ENCODE measurements at places on chromosomes 16 and 17. TPM values are rescaled to one million over a fixed set of nuclear protein-coding genes. Genes with fewer than 3 reads are reported as not detected.

DNA sequence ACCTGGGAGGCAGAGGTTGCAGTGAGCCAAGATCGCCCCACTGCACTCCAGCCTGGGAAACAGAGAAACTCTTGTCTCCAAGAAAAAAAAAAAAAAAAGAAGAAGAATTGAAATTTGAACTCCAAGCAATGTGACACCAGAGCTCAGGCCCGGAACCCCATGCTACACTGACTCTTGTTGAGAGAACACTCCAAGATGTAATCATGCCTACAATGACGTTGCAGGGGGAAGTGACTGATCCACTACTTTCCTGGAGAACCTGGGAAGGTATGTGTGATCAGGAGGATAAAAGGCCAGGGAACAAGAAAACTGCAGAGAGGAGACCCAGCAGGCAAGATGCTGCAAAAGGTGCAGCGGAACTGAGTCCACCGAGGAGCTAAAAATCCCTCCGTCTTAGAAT, 57.9 kb downstream of the ADCY9 start:
- no peak for DNase-seq

DNA sequence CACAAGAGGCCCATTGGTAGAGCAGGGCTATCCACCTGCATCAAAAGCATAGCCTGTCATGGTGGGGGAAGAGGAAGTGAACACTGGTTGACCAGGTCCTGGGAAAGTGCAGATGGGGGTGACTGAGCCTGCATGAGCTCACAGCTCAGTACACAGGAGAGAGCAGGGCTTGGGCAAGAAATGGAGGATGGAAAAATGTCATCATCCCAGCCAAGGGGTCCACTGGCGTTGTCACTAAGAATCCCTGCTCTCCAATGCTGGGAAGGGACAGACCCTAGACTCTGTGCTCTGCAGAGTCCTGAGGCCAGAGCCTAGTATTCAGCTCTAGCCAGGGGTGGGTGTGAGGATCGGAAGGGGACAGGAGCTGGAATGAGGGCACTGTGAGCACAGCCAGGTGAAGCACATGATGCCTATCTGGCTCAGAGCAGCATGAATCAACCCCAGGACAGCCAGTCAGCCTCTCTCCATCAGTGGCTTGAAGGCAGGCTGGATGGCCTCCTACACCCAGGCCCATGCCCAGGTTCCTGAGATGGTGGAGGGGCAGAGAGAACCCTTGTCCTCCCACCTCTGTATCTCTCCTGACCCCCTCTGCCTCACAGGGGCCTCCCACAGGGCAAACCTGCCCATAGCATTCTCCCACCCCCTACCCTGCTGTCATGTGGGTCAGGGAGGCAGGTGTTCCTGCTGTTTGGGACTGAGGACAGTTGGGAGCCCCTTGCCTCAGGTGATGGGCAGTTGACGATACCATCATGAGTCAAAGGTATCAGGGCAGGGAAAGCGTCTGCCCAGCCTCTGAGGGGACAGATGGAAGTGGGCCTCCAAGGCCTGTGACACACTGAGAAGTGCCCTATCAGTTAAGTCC, 13.8 kb upstream of the CTCF start:
- DNase-seq, result no peak

GRCh38 chr17:76987486-76988093, 119.4 kb downstream of the MGAT5B start:
- DNase-seq, result no peak

DNA sequence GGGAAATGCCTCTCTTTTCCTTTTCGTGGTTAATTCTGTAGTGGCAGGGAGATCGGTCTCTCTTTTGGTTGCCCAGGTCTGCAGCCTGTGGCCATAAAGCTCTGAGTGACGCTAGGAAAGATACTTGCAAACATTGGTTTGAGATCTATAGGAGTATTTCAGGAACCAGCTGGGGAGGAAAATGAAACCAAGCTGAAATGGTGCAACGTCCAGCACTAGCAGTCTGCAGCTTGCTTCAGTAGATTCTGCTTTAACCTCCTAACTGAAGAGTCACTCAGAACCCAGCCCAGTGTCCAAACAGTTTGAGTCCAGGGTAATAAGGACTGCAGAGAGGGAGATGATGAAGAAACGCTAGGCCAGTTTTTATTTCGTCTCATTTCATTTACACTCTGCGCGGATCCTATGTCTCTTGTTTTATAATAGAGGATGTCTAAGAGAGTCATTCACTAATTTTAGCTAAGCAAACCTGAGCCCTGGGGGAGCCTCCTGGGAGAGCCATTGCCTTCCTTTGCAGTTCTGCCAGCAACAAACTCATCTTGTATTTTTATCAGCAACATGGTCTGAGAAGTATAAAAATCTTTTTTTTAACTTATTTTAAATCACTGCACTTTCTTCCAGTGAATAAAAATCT, 12.0 kb downstream of the SP2 start:
- no peak for DNase-seq

- no peak for DNase-seq
Measured at GRCh38 chr17:34680151-34680550, 100.8 kb downstream of the TMEM132E start.

DNA sequence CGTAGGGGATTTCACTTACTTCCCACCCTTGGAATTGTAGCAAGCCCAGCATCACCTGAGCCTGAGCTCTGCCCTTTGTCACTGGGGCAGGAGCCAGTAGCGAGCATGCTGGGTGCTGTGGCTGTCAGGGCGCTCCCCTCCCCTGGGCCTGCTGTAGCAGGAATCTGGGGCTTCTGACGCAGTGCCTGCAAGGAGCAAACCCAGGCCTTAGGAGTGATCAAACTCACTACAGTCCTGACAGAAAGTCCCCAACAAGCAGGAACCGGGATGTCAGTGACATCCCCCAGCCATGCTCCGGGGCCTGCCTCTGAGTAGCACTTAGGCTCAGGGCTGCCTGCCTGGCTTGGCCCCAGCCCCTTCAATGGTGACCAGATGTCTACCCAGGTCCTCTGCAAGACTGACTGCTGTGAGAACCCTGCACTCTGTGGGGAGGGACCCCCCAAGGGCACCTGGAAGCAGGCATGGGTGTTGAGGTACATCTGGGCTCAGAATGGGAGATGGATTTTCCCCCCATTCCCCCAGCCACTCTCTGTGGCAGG, 23.5 kb downstream of the PLD6 start:
- DNase-seq, result no peak

- DNase-seq, result no peak
Measured at GRCh38 chr16:67183-67791, 5.1 kb downstream of the RHBDF1 start.

DNA sequence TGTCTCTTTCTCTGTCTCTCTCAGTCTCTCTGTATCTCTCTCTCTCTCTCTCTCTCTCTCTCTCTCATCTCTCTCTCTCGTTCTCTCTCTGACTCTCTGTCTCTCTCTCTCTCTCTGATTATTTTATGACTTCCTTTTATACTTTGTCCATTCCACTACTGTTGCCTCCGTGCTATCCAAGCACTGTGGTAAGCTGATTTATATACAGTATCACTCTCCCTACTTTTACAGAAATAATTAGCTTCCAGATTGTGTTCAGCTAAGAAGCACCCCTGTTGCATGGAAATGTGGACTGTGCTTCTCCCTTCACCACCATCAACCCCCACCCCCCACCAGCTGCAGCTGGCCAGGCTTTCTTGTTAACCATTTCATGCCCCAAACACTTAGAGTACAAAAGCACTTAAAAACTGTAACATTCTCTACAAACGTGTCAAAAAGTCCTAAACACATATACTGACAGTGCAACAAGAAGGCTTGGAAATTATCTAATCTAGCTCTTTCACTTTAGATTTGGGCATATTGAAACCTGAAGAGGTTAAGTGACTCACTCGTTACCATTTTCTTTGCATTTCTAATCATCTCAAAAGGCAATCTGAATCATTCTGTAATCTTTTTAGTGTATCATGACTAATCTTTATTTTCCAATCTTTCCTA, 11.6 kb upstream of the TMEM100 start:
- DNase-seq, result no peak

DNA sequence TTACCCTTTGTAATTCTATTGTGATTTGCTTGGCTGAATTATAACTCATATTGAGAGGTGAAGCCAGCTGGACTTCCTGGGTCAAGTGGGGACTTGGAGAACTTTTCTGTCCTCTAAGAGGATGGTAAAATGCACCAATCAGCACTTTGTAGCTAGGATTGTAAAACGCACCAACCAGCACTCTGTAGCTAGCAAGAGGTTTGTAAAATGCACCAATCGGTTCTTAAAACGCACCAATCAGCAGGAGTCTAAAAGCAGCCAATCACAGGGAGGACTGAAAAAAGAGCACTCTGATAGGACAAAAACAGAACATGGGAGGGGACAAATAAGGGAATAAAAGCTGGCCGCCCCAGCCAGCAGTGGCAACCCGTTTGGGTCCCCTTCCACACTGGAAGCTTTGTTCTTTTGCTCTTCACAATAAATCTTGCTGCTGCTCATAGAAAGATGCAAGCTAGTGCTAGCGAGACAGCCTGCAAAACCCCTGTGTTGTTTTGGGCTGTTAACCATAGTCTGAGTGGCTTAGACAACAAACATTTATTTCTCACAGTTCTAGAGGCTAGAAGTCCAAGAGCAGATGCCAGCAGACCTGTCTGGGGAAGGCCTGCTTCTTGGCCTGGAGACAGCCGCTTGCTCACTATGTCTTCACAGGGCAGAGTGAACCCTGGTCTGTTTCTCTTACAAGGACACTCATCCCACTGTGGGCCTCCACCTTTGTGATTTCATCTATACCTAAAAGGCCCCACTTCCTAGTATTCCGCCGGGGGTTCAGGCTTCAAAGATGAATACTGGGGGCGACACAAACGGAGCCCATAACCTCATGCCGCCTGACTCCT, 39.0 kb upstream of the CRISPLD2 start:
- DNase-seq, result no peak

DNA sequence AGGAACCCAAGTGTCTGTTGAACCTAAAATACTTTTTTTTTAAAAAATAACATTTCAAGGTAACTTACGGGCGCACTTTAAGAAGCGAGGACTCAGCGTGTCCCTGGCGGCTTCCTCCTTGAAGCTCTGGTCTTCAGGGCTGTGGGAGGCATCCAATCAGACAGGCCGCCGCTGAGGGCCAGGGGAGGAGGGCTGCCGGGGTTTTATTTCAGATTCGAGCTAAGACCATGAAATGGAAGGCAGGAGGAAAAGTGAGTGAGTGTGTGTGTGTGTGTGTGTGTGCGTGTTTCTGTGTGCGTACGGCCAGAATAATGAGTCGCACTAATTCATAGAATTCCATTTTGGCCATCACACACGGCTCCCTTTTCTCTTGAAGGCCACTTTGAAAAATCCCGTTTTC, 41.1 kb downstream of the C16orf78 start:
- DNase-seq, result peak; percentile 27

GRCh38 chr17:9290226-9290613, 268.9 kb downstream of the NTN1 start:
- no peak for DNase-seq

- DNase-seq, result no peak
Measured at GRCh38 chr16:1007284-1007850, 25.8 kb downstream of the SOX8 start.

DNA sequence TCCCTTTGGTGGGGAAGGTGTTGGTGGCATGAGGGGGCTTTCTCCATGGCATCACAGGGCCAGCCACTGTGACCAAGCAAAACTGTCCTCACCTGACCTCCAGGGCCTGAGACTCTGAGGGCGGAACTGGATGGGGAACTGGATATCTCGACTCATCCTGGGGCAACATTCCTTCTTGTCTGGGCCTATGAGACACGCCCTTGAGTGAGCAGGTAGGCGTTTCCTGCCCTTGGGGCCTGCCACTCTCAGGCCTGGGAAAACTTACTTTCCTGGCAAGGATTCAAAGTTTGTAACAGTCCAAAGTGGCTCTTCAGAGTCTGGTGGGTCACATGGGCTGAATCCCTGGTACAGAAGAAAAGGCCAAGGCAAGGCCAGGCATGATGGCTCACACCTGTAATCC, 9.6 kb downstream of the MT1X start:
- DNase-seq, result no peak

DNA sequence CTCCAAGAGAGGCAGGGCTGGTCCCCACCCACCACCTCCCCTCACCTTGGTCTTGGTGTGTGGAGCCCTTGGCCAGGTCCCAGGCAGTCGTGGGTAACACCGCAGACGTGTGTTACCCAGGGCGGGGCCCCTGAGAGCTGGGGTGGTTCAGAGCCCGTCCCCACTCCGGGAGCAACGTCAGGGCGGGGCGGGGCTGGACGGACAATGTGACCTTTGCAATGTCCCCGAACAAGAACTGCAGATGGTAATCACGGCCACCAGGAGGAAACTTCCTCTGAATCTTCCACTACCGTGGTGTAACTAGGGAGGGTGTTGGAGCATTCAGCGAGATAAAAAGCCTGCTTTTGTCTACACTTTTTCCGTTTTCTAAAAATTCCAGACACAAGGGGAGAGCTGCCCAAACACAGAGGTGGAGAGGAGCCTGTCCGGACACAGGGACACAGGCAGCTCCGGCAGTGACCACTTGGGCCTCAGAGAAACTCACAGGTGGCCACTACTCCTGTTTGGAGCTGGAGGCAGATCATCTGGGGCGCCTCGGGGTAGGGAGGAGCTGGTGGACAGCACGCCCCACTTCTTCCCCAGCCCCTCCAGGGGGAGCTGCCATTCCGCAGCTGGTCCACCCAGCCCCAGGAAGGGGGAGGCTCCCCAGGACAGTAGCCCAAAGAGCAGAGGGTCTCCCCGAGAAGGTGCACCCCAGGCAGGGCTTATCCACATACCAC, 14.2 kb upstream of the SLC38A10 start:
- DNase-seq, result peak; percentile 93

DNA sequence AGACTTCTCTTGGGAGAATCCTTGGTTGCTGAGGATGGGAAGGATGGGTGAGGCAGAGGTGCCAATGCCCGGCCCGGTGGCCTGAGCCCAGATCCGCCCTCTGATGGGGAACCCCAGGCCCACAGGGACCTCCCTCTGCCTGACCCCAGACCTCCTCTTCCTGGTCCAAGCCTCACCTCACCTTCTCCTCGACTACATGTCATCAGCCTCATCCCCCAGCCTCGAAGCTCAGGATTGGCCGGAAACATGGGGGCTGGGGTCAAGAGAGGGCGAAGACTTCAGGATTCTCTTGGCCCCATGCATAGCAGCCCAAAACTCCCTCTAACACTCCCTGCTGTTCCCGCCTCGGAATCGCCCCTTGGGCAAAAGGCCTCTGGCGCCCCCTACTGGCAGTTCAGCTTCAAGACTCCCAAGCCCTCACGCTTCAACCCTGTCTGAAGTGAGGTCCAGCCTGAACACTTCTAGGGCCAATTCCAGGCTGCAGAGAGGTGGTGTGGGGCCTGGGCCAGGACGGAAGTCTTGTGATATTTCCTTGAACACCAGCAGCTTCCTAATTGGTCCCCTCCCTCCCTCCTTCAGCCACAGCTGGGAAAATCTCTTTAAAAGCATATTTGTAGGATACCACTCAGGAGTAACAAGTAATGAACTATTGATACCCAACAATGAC, 47.2 kb downstream of the ARHGAP27 start:
- DNase-seq, result peak; percentile 95

Gene BIRC5
- 0.38 TPM for total RNA-seq

Gene ADAM11
- 1.00 TPM for total RNA-seq

Gene TNK1
- 2.0 TPM for total RNA-seq

Gene PTGES3L
- 51.2 TPM for total RNA-seq

Gene MVP
- 60.2 TPM for total RNA-seq

Gene COIL
- total RNA-seq, result 7.0 TPM

Gene HAPSTR1
- total RNA-seq, result 59.6 TPM

All from cardiac septum (tissue), 1 donor.